ENCODE measurements at places on chromosomes 4 and X.

- no peak overlapping the region for H3K4me3 ChIP-seq
- H3K36me3 ChIP-seq, result no peaks in the 10 kb centered on the region
- no peaks in the 10 kb centered on the region for H3K27me3 ChIP-seq
- no peak overlapping the region for H3K27ac ChIP-seq
- H3K4me1 ChIP-seq, result no peaks in the 10 kb centered on the region
These were observed 647.1 kb upstream of the PABPC4L start for GRCh38 chr4:134848681-134849080.

DNA sequence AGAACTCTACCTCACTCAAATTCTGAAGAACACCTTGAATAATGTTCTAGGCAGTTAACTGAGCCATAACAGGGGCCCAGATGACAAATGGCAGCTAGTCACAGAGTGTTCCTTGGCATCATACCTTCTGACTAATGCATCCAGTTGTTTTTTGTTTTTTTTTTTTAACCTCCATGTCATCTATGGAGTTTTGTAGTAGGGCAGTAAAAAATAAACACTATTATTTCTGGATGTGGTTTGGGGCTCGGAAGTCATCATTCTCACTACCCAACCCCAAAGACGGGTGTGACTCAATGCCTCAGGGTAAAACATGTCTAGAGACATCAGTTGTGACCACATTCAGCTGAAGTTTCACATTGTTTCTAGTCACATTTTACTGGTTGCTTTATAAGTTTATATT is 31.2 kb upstream of the MCF2 start:
- peak overlapping the region; percentile 83 for H3K27ac ChIP-seq
- peaks cover 14% of the 10 kb centered on the region for H3K4me1 ChIP-seq
- no peak overlapping the region for H3K4me3 ChIP-seq
- DNase-seq, result no peak

- H3K4me3 ChIP-seq, result no peak overlapping the region
- H3K36me3 ChIP-seq, result no peaks in the 10 kb centered on the region
- peaks cover 6% of the 10 kb centered on the region for H3K27me3 ChIP-seq
These were observed 656 bp upstream of the GSPT2 start for GRCh38 chrX:51742586-51742985.

DNA sequence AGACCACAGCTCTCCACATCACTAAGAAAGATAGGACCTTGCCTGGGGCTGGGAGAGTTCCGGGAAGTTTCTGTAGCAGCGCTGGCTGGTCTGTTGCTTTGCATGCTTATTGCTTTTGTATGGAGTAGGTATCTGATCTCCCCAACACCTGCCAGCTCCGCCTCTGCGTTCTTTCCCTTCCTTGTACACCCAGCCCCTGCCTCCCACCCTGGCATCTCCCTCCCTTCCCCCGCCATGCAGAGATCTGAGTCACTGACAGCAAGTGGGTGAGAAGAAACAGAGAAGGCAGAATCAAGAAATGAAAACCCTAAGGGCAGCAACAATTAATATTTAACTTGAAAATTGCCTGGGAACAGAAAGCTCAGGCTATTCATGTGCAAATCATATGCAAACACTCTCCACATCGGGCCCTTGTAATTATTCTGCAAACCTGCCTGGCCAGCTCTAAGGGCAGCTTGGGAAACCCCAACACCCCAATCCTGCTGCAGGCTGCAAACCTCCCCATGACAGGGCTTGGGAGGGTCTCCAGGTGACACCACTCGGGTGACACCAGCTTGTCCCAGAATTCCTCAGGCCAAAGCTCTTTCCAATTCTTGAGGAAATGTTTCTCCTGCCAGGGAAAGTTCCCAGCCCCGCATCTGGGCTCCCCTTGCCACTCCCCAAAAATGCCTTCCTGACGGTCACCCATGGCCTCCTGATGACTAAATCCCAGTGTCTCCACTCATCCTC is 257.2 kb downstream of the FBXW7 start:
- H3K27ac ChIP-seq, result no peak overlapping the region
- no peaks in the 10 kb centered on the region for H3K36me3 ChIP-seq
- H3K27me3 ChIP-seq, result no peaks in the 10 kb centered on the region

DNA sequence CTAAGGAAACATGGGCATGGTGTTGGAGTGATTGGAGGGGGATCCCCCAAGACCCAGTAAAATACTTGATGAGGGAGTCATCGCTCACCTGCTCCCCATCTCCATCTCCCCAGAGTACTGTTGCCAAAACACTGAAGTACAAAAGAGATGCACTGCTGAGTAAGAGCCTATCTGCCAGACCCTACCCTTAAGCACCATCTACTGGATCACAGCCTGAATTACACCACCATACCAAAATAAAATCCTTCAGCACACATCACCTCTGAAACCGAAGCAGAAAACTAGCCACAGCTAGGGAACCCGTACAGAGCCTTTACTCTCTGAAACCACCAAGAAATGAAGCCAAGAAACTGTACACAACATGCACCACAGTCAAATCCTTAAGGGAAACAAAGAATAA is 466.3 kb upstream of the ACTRT1 start:
- no peak overlapping the region for H3K27ac ChIP-seq
- H3K4me3 ChIP-seq, result no peak overlapping the region
- H3K27me3 ChIP-seq, result no peaks in the 10 kb centered on the region

DNA sequence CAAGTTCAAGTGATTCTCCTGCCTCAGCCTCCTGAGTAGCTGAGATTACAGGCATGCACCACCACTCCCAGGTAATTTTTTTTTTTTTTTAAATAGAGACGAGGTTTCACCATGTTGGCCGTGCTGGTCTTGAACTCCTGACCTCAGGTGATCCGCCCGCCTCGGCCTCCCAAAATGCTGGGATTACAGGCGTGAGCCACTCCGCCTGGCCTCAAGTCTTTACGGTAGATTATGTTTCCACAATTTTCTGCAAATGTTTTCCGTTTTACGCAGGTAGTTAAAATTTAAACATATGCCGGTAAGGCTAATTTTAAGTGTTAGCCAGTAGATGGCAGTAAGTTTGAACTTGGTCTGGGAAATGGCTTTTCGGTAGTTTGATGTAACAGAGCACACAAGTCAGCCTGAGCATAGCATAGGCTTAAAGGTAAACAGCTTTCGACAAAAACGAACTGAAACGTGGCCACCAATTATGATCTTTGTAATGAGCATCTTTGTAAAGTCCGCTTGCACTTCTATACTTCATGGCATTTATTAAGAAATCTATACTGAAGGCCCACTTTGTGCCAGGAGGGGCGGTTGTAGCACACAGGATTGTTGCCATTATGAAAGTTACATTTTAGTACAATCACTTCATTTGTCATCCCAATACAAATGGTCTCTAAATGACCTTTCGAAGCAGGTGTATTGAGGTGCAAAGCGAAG is 31.1 kb downstream of the CCKAR start:
- H3K4me3 ChIP-seq, result no peak overlapping the region
- H3K27me3 ChIP-seq, result no peaks in the 10 kb centered on the region
- no peak overlapping the region for H3K27ac ChIP-seq
- H3K4me1 ChIP-seq, result no peaks in the 10 kb centered on the region

DNA sequence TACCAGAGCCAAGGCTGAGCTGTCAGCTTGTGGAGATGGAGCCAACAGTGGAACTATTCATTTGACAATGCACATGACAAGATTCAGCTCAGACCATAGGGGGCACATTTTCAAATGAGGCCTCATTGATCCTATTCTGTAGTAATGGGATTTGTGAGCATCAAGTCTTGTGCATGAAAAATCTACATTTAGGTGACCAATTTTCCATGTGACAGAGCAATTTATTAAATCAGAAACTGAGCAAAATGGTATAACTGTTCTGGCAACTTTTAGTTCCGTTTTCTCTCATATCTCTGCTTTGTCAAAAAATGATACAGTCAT is 108.5 kb upstream of the PCDH18 start:
- no peak for DNase-seq
- H3K27ac ChIP-seq, result no peak overlapping the region
- H3K27me3 ChIP-seq, result no peaks in the 10 kb centered on the region
- H3K36me3 ChIP-seq, result no peaks in the 10 kb centered on the region
- no peak overlapping the region for H3K4me3 ChIP-seq

- peaks cover 44% of the 10 kb centered on the region for H3K27me3 ChIP-seq
- DNase-seq, result peak; percentile 59
- no peaks in the 10 kb centered on the region for H3K4me1 ChIP-seq
- peak overlapping the region; percentile 20 for H3K4me3 ChIP-seq
- H3K36me3 ChIP-seq, result no peaks in the 10 kb centered on the region
These were observed 68.3 kb downstream of the LARP7 start for GRCh38 chr4:112704991-112705845.

GRCh38 chr4:37268319-37268718 is 23.8 kb downstream of the NWD2 start:
- H3K27me3 ChIP-seq, result no peaks in the 10 kb centered on the region
- no peak overlapping the region for H3K27ac ChIP-seq
- no peaks in the 10 kb centered on the region for H3K36me3 ChIP-seq
- H3K4me3 ChIP-seq, result no peak overlapping the region

- no peaks in the 10 kb centered on the region for H3K36me3 ChIP-seq
- no peak overlapping the region for H3K27ac ChIP-seq
- H3K27me3 ChIP-seq, result no peaks in the 10 kb centered on the region
- H3K4me3 ChIP-seq, result no peak overlapping the region
These were observed 20.8 kb upstream of the CXCL3 start for GRCh38 chr4:74059161-74059829.

GRCh38 chr4:18684932-18685331 is 663.4 kb upstream of the LCORL start:
- no peaks in the 10 kb centered on the region for H3K4me1 ChIP-seq
- H3K36me3 ChIP-seq, result no peaks in the 10 kb centered on the region
- no peak overlapping the region for H3K27ac ChIP-seq
- no peak overlapping the region for H3K4me3 ChIP-seq

DNA sequence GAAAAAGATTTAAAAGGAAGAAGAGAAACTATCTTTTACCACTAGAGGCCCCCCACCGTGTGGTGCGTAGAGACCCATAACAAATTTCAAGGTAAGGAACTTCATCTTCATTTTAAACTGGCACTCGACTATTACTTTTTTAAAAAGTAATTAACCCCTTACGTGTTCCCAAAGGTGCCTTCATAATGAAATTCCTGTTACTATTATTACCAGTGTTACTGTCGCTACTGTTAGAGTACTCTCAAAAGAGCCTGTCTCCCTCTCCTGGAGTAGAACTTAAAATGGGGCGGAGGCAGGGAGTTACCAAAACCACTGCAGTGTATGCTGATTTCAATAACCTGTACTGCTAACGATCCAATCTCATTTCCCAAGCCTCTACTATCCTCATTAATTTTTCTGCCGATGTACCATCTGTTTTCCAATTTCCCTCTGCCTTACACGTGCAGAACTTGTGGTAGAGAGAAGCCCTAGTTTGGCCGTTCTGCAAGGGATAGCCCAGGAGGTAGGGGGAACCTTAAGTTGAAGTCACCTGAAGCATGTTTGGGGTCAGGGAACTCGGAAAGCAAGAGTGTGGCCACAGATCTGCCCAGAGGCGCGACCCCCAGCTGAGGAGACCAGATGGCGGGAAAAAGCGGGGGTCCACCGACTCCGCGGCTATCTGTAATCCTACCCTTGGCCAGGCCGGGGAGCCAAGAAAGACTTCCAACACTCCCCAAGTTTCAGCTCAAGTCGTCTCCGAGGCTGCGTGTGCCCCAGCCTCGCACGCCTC is 720 bp upstream of the STK26 start:
- H3K4me3 ChIP-seq, result peak overlapping the region; percentile 83
- H3K27ac ChIP-seq, result peak overlapping the region; percentile 66
- H3K27me3 ChIP-seq, result no peaks in the 10 kb centered on the region
- H3K36me3 ChIP-seq, result no peaks in the 10 kb centered on the region

DNA sequence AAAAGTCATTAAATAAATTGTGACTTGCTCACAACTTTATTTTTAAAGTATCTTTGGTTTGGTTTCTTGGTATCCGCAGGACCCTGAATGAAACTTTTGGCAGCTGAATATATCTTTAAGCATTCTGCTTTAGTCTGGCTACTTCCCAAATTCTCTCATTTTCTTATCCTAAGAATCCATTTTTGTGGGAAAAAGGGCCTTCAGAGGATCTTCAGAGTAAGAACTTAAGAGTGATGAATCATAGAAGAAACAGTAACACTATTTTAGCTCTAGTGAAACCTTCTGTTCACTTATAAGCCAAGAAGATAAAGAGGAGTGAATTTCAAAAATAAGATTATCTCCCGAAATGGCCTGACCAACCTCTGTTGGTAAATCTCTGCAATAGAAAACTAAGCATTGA is 540.6 kb upstream of the MAGEB18 start:
- H3K4me3 ChIP-seq, result no peak overlapping the region
- no peaks in the 10 kb centered on the region for H3K4me1 ChIP-seq
- no peaks in the 10 kb centered on the region for H3K27me3 ChIP-seq

DNA sequence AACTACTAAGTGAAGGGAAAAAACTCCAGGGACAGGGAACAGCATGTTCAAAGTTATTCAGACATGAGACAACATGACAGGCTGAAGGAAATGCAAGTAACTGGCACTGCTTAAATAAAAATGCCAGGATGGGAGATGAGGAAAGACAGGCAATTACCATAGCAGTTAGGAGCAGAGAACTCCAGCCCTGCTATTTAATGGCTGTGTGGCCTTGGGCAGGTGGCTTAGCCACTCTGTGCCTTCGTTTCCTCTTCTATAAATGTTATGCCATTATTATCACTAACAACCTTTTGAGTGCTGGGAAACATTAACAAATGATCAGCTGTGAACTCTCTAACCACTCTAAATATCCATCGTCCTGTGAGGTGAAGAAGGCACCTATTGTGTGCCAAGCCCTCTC is 32.7 kb downstream of the PROM1 start:
- H3K4me1 ChIP-seq, result no peaks in the 10 kb centered on the region
- peaks cover 6% of the 10 kb centered on the region for H3K27me3 ChIP-seq
- no peak for DNase-seq
- no peak overlapping the region for H3K4me3 ChIP-seq
- no peak overlapping the region for H3K27ac ChIP-seq

DNA sequence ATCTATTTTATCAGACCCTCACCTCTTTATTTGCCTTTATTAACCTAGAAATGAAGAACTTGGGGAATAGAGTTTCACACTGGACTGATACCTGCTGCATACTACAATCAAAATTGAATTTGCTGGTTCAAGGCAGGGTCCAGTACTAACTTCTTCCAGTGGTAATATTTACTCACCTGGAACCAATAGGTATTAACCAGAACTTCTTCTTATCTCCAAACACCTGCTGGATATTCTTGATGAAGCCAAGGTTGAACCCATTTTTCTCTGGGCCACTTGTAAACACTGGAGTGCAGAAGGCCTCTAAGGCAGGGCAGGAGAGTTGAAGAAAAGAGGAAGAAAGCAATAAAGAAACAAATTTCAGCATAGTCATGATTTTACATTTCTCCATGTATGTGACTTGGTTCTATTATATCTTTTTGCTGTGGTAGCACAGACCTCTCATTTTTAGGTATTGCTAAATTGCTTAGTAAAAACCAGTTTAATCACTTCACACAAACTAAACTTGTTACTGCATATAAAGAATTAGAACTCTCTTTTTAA is 101.1 kb downstream of the ZDHHC15 start:
- no peak for DNase-seq
- H3K27me3 ChIP-seq, result no peaks in the 10 kb centered on the region
- H3K27ac ChIP-seq, result no peak overlapping the region
- H3K36me3 ChIP-seq, result no peaks in the 10 kb centered on the region
- H3K4me1 ChIP-seq, result no peaks in the 10 kb centered on the region
